ENCODE measurements at places on chromosomes 1 and 21.

- DNase-seq = no peak
Measured at GRCh38 chr1:204464701-204465100, 29.9 kb downstream of the PIK3C2B start.

DNA sequence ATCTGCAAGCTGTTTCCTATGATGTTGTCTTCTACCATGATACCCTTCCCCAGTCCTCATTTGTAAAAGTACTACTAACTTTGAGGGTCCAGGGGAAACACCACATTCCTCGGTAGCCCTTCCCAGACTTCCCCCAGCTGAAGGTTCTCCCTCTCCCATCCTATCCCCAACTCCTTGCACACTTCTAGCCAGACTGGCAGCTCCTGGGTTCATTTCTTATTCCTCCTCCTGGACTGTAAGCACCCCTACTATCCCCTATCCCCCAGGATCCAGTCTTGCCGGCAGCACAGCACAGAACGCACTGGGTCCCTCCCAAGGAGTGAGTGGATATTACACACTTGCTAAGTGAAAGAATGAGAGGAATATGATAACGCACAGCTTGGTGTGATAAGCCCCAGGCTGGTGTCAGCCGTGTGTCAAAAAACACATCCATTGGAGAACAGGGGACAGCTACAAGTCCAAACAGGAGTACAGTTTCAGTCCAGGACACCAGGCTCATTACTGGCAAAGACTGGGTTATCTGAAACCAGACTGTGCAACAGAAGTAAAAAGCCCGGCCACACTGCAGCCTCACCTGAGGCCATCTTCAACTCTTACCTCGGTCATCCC, 100.2 kb downstream of the SSBP3 start:
- DNase-seq = no peak

- DNase-seq = no peak
Measured at GRCh38 chr1:32900956-32901822, at the start of gene TMEM54. Gene TMEM54 (minus strand): TSS chr1:32901389. CDS start chr1:32901238, 151 bp downstream.

- no peak for DNase-seq
Measured at GRCh38 chr1:47593598-47594285, 155.9 kb downstream of the FOXD2 start.

DNA sequence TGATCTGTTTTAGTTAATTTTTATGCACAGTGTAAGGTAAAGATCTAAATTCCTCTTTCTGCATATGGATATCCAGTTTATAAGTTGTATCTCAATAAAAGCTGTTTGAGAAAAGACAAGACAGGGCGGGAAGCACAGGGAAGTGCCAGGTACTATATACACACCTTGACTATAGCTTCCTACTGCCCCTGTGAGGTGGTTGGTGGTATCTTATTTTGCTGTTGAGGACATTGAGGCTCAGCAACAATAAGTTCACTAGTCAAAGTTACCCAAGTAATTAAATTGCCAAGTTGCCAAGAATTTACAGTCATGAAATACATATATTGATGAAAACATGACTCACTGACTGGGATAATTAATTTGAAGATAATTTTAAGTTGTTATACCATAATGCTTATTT, 109.1 kb downstream of the CD247 start:
- no peak for DNase-seq

GRCh38 chr1:54096227-54096876, 42.9 kb downstream of the TCEANC2 start:
- no peak for DNase-seq

DNA sequence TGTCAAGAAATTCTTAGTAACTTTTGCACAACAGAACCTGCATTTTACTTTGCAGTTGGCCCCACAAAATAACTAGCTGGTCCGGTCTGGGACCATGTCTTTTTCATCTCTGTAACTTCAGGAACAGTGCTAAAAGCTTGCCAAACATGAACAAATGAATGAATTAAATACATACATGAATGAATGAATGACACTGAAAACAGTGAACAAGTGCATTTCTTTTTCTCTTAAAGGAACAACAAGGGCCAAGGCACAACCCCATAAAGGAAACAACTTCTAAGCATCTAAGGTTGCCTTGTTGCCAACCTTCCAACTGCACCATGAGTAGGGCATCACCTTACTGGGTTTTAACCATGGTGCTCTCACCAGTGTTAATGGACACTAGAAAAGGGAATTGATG, 534.4 kb upstream of the PKN2 start:
- DNase-seq = no peak

DNA sequence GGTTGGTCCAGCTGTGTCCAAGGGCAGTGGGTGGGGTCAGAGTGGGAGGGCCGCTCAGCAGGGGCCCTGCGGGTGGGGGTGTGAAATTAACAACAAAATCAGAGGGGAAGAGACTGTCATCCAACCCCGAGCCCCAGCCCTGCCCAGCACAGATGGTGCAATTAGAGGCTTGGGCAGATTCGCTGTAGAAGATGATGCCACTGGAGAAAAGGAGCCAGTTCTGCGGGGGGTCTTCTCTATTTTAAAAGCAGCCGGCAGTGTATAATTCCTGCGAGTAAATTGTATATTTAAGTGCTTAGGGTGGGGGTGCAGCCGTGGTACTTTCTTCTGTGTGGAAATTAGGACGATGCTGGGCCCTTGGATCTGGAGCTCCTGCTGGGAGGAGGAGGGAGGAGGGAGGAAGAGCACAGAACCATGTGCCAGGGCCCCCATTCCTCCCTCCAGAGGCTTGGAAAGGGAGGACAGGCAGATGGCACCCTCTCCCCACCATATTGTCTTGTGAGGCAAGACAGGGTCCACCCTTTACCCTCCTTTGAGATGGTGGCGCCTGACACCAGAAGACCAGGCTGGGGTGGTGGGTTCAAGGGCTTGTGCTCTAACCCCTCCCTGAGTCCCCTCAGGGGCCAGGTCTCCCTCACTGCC, 89.2 kb downstream of the ACTL8 start:
- no peak for DNase-seq

DNA sequence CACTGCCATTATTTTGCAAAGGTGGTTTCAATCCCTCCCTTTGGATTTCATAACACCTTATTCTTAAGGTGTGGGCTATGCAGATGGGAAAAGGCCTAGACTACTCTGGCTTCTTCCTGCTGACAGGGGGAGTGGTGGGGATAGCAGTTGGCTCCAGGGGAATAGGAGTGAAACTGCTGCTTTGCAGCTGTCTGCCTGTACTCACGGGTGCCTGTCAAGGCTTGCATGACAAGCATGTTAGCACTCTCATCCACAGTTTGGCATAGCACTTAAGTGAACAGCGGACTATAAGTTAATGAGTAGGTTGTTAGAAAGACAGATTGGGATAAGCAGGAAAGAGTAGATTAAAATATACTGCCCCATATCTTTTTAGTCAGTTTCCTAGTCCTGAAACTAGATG, 287.5 kb upstream of the DAB1 start:
- DNase-seq = no peak

DNA sequence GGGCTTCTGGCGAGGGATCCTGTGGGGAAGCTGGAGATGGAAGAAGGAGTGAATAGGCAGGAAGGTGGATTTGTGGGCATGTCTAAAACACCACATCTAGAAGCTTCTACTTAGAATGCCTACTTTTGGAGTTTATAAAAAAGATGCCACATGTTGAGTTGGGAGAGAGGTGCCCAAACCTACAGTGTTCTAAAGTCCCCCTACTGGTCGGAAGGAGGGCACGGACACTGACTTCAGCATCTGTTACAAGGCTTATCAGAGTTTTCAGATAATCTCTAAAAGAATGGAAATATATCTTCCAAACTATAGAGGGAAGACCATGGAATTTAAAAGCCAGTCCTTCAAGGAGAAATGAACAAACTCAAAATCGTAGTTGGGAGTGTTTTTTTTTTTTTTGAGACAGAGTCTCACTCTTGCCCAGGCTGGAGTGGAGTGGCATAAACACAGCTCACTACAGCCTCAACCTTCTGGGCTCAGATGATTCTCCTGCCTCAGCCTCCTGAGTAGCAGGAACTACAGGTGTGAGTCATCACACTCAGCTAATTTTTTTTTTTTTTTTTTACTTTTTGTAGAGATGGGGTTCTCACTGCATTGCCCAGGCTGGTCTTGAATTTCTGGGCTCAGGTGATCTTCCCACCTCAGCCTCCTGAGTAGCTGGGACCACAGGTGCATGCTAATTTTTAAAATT, 14.8 kb downstream of the IBA57 start:
- DNase-seq = no peak

- DNase-seq = no peak
Measured at GRCh38 chr1:86616871-86617270, 70.0 kb downstream of the CLCA4 start.

DNA sequence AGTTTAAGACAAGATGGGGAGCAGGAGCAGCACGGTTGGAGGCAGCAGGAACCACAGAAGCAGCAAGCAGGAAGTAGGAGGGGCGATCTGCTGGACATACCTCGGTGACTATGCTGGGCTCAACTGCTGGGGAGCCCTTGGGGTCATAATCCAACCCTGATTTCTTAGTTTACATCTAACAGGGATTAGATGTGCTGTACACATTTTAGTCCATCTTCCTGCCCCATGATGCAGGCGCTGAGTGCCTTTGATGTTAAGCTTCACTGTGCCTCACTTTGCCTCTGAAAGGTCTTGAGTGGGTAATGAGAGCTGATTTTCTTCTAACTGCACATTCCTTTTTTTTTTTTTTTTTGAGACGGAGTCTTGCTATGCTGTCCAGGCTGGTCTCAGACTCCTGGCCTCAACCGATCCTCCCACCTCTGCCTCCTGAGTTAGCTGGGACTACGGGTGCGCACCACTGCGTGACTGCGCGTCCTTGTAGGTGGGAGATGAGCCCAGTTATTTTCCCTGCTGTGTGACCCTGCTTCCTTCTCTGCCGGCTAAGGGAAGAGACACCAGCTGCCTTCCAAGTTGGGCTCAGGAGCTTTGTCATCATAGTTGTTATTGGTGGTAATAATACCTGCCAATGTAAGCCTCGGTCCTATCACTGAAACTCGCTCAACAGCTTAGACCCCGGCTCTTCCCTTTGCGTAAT, 1.1 kb upstream of the RCAN3 start:
- peak; percentile 49 for DNase-seq

- no peak for DNase-seq
Measured at GRCh38 chr1:84133479-84133878, 10.6 kb upstream of the PRKACB start.

DNA sequence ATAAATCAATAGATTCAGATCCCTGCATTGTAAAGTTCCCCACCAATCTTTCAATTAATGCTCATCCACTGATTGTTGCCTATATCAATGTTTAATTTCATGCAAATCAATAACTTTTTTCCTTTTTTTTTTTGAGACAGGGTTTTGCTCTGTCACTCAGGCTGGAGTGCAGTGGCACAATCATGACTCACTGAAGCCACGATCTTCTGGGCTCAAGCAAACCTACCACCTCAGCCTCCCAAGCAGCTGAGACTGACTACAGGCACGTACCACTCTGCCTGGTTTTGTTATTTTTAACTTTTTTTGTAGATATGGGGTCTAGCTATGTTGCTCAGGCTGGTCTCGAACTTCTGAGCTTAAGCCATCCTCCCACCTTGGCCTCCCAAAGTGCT, 25.7 kb downstream of the DIO1 start:
- DNase-seq = peak; percentile 19

- DNase-seq = no peak
Measured at GRCh38 chr1:234915924-234916675, 212.5 kb downstream of the TOMM20 start.

DNA sequence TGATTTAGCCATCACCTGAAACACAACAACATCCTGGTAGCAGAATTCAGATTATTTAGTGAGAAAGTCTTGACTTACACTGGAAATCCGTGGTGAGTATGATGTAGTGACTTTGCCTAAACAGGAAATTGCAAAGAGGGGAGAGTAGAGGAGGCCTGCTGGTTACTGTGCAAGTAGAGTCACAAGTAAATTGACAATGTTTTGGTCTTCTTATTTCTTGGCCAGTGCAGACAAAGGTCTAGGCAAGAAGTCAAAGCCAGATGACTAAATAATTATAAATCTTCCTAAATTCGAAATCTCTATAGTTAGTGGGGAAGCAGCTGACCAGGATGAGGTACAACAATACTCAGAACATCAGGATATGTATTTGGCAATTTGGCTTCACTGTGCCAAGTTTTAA, 159.5 kb upstream of the KCTD3 start:
- no peak for DNase-seq

DNA sequence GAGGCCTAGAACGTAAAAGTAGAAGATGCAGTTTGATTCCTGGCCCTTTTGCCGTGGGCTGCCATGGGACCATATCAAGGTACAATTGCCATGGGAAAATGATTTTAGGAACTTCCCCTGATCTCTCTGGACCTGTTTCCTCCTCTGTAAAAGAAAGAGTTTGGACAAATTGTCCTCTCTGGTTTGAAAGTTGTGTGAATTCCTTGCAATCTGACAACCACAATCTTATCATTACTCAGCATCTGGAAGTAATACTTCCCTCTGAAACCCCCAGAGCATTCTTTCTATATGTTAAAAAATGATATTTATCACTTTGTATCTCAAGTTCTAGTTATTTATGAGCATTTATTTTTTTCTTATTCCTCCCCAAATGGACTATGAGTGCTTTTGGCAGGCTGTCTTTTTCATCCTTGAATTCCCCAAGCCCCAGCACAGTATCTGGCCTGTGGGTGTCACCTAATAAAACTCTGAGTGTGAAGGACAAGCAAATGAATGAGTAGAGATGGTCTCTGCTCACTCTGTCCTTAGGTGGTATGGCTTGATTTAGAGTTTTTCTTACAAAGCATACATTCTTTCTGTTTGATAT, 181.1 kb downstream of the DYRK1A start:
- no peak for DNase-seq

- no peak for DNase-seq
Measured at GRCh38 chr1:178683291-178683690, 41.8 kb upstream of the RALGPS2 start.

GRCh38 chr1:52595061-52595460, 7.1 kb upstream of the GPX7 start:
- no peak for DNase-seq

- DNase-seq = no peak
Measured at GRCh38 chr1:45008076-45008475, 3.0 kb downstream of the HECTD3 start.

Measured in activated CD4-positive, alpha-beta T cell treated with anti-CD3 and anti-CD28 coated beads, Interleukin-2, amount 50 U/mL, for 48 hours (primary cell).